ENCODE measurements at places on chromosomes 7 and 10.

DNA sequence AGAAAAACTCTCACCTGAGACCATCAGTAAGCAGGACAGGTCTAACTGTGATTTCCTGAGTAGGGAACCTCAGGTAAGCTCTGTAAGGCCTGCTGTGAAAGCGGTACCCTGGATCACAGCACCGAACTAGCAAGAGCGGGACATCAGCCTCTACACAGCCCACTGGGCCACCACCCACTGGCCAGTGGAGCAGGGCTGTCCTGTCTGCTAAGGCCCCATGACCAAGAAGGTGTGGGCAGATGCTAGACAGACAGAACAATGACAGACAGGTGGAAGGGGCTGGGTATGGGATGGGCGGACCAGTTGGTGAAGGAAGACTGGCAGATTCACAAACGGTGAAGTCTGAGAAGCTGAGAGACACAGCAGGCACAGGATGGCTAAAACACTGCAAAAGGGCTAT, 79.4 kb upstream of the DDC start:
- no peak for DNase-seq

DNA sequence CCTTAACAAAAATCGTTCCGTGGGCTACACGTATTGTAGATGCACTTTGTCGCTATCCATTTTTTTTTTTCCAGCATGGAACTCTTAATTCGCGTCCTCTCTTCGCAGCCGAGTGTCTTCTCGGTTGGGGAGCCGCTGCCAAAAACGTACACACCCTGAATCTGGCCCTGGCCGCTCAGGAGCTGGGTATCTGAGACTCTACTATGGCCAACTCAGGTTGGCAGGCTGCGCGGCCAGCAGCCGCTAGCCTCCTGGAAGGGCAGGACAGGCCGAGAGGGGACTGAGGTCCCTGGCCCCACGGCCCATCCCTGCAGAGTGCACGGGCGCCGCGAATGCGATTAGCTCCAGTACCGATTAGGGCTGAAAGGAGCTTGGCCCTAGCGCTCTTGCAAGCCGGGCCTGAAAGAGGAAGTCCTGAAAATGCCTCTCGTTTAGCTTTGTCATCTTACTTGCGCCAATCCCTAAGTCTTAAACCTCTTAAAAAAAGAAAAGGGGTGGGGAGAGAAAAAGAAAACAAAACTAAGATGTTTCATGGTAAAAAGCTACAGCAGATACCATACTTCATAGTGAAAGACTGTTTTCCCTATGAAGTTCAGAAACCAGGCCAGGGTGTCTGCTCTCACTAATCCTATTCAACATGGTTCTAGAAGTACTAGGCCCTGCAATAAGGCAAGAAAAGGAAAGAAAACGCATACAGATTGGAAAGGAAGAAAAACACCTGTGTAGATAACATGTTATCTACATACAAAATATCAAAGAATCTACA, 113.2 kb upstream of the RHEB start:
- peak; percentile 70 for DNase-seq

DNA sequence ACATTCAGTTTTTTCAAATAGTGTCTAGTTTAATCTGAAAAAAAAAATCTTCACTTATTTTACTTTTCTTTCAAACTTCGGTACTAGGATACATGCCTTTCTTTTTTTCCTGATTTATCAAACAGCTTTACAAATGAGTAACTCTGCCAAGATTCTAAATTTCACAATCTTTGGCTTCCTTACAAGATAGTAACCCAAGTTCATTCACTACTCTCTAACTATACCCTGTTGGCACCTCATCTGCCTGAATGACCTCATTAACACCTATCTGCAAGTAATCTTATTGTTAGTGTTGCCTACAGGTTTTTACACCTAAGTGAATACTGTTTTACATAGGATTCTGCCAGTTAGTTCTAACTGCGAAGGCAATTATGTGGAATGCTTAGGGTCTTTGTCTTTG, 159.8 kb downstream of the FOXP2 start:
- no peak for DNase-seq

DNA sequence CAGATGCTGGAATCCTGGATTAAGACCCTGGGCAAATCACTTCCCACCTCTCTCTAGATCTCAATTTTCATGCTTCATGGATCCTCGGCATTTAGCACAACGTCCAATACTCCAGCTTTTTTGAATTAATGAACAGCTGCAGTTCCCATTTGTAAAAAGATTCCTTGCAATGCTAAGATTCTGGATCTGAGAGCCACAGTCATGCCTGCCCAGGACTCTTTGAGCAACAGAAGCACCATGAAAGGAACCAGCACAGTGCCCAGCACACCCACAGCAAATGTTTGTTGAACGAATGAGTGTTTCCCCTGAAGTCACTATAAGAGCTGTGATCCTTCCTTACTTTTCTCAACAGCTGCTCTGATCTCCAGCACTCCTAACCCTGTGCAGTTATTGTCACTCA, 20.8 kb upstream of the DDIT4 start:
- DNase-seq: no peak

DNA sequence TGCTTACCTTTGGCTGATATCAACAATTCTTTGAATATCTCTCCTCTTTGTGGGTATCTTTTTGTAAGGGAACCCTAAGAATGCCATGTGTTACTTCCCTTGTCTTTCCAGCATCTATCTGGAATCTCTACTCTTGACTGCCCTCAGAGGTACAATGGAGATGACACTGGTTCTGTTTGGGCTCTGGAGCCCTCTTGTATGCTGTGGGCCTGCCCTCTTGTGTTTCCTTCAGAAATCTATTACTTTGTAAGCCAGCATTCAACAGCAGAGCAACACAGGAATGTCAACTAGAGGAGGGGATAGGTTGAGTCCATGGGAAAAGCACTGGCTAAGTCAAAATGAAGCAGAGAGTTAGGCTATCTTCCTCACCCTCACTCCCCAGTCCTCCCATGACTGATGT, 142.3 kb downstream of the XPNPEP1 start:
- DNase-seq: no peak

- DNase-seq: no peak
These were observed 57.0 kb downstream of the KAT6B start for GRCh38 chr10:74883428-74883827.

GRCh38 chr10:90992462-90992861, 71.6 kb upstream of the ANKRD1 start:
- DNase-seq: no peak

GRCh38 chr7:74454021-74454924, 567 bp downstream of the GTF2IRD1 start:
- DNase-seq: no peak

DNA sequence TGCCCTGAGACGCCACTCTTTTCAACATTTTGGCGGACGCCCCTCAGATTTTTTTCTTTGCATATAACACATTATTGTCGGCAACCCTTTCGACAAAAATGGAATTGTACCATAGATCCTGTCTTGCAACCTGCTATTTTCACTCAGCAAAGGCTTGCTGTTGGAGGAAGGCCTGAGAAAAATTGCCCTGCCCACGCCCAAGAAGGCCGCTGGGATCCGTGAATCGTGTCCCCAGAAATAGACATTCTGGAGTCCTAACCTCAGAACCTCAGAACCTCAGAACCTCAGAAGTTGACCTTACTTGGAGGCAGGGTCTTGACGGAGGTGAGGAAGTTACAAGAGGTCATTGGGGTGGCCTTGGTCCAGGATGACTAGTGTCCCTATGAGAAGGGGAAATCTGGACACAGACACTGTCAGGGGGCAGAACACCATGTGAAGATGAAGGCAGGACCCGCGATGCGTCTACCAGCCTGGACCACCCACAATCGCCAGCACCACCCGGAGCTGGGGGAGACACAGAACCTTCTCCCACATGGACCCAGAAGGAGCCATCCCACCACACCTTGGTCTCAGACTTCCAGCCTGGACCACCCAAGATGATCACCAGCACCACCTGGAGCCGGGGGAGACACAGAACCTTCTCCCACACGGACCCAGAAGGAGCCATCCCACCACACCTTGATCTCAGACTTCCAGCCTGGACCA, 19.1 kb upstream of the DNAAF5 start:
- no peak for DNase-seq

- DNase-seq: no peak
These were observed 7.6 kb downstream of the CYP26A1 start for GRCh38 chr10:93081318-93081717.

DNA sequence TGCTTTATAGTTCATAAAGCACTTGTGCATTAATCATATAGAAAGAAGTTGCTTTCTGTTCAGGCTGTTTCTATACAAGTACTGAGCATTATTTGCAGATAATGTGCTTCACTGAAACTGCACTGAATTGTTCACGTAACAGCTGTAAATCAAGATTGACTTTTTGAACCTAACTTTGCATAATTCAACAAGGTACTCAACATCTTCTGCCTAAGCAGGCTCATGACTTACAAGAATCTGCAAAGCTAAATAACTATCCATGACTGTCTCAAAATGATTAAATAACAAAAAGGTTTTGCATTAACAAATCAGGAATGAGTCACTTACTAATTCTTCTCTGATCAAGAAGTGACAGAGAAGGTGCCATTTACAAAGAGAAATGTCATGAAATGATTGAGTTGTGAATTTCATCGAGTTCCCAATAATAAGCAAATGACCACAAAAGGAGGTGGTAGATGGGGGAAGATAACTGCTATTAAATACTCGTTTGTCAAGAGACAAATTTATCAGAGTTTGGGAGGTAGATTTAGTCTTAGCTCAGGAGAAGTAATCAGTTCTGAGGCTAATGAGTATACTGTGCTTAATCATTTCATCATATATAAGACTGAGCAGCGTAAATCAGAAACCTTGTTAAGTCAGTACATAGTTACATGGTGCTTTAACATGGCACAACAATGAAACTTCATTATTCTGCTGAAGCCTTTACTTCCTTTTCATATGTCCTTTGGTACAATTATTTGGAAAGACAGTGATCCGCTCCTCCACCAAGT, 161.3 kb upstream of the LRRN3 start:
- DNase-seq: no peak

- DNase-seq: no peak
These were observed 305.1 kb downstream of the GRID1 start for GRCh38 chr10:86061278-86062197.

GRCh38 chr7:10245406-10245805, 728.3 kb upstream of the PHF14 start:
- DNase-seq: no peak

GRCh38 chr10:116270771-116271592, 2.0 kb downstream of the GFRA1 start:
- DNase-seq: no peak

GRCh38 chr7:20219446-20220292, 2.5 kb upstream of the MACC1 start:
- peak; percentile 99 for DNase-seq

GRCh38 chr7:148711191-148712102, 12.7 kb downstream of the CUL1 start:
- DNase-seq: no peak

DNA sequence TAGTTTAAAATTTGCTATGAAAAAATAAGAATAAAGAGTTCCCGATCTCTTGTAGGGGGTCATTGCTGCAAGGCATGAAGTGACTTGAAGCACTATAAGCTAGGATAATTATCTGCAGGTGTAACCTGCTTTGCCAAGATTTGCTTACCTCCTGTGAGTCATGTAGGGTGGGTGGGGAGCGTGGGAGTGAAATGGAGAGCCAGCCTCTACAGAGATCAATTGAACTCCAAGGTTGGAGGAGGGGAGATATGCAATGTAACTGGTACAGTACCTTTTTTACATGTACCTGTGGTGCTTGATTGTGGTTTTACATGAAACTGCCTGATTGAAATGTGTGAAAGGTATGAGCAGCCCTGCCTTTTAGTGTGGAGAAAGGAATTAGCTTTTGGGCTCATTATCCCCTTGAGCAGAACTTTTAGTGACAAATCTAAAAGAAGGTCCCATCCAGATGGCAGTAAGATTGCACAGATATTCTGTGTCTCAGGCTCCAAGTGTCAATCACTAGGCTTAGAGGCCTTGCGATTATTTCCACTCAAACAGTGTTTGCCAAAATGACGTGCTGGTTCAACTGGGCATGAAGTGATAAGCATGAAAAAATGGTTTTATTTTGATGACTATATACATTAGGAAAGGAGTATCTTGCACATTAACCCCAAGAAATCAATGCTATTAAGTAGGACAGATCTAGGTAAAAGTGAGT, 138.6 kb upstream of the GRB10 start:
- no peak for DNase-seq

GRCh38 chr7:50664461-50664922, 99.3 kb upstream of the DDC start:
- DNase-seq: no peak

GRCh38 chr10:50224330-50224952, 26.9 kb downstream of the ASAH2 start:
- no peak for DNase-seq

GRCh38 chr10:101778781-101779543, 3.0 kb upstream of the FGF8 start:
- DNase-seq: no peak

DNA sequence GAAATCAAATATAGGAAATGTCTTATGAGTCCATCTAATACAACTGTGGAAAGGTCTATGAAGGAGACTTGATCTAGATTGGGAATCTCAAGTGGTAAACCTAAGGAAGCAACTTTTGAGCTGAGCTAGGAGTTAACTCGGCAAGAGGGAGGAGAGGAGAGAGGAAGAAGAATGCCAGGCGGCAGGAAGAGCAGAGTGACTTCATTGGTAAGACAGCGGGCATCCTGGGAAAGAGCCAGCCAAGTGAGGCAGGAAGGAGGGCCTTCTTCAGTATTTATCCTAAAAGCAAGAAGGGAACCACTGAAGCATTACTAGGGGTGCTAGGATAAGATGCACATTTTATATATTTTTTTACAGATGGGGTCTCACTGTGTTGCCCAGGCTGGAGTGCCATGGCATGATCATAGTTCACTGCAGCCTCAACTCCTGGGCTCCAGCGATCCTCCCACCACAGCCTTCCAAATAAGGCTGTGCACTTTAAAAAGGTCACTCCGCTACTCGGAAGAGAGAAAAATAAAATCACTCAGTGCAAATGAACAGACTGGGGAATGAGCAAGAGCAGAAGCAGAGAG, 2.0 kb downstream of the BCL7B start:
- DNase-seq: no peak

Measured in CMK (cell line).